Natural killer cell (primary cell): ENCODE measurements at places on chromosomes 1 and 21. TPM values are rescaled to one million over a fixed set of nuclear protein-coding genes. Genes with fewer than 3 reads are reported as not detected.

GRCh38 chr1:108537976-108538375, 21.9 kb upstream of the EEIG2 start:
- H3K4me3 ChIP-seq = no peak overlapping the region
- no peak for DNase-seq
- no peaks in the 10 kb centered on the region for H3K4me1 ChIP-seq
- no peaks in the 10 kb centered on the region for H3K36me3 ChIP-seq

The SPATA45 gene
- total RNA-seq = 0.80 TPM

DNA sequence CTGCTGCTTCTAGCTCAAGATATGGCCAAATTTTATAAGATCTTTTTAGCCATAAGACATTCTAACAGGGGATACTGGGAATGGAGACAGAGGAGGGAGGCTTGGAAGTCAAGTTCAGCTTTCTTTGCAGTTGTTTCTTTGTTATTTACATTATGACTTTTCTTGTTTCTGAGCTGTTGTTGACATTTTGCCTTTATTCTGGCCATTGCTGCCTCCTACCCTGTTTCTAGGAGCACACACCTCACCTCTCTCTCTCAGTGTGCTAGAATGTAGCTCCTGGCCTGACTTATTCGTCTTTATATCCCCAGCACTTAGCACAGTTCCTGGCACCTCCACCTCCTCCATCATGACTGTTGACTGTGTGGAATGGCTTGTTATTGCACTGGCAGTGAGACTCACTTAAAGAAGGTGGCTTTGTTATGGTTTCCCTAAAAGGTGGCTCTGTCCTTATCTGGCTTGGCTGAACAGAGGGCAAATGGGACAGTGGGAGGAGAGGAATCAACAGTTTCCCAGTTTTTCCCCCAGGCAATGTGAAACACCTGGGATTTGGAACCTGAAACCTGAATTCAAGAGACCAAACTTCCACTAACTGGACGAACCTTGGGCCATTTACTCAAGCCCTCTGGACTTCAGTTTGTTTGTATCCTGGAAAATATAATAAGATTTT, 76.1 kb upstream of the PPP2R5A start:
- no peaks in the 10 kb centered on the region for H3K27me3 ChIP-seq
- no peak overlapping the region for H3K27ac ChIP-seq
- no peak overlapping the region for H3K4me3 ChIP-seq

GRCh38 chr1:101907264-101907663, 89.5 kb downstream of the OLFM3 start:
- no peak overlapping the region for H3K27ac ChIP-seq
- H3K36me3 ChIP-seq = no peaks in the 10 kb centered on the region
- no peaks in the 10 kb centered on the region for H3K4me1 ChIP-seq
- H3K4me3 ChIP-seq = no peak overlapping the region

DNA sequence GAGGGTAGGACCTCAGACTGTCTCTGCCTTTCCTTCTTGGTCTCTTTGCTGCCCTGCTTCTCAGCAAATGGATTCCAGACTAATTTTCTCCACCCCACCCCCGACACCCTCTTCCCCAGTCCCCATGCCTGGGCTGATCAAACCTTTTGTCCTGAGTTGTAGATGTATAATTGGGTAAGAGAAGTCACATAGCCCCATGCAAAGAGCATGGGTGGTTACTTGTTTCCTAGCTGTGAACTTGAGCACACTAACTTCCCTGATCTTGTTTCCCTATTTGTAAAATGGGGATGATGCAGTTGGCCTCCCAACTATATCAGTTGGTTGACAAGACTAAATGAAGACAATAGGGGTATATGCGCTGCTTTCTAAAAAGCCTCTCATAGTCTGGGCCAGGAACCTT, 9.2 kb downstream of the PADI6 start:
- H3K36me3 ChIP-seq = no peaks in the 10 kb centered on the region
- no peak overlapping the region for H3K4me3 ChIP-seq
- no peaks in the 10 kb centered on the region for H3K4me1 ChIP-seq
- no peak overlapping the region for H3K27ac ChIP-seq
- DNase-seq = no peak

DNA sequence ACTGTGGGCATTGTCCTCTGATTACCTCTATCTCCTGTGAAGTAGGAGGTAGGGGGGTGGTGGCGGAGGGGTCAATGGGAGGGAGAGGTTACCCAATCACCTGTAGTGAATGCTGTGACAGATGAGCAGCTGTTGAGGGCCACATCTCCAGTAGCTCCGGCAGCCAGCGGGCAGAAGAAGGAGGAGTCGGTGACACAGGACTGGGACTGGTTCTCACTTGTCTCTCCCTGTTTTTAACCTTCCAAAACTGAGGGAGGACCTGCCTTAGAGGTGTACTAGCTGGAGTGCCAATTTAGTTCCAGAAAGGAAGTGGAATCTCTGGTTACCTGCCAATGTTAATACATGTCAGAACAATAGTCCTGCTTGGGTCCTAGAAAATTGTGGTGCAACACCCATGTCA, 56.2 kb upstream of the ENAH start:
- no peak overlapping the region for H3K27ac ChIP-seq
- H3K4me3 ChIP-seq = no peak overlapping the region
- no peaks in the 10 kb centered on the region for H3K4me1 ChIP-seq
- H3K36me3 ChIP-seq = no peaks in the 10 kb centered on the region
